ENCODE measurements at places on chromosomes 5 and 9. TPM values are rescaled to one million over a fixed set of nuclear protein-coding genes. Genes with fewer than 3 reads are reported as not detected.

GRCh38 chr5:125501396-125501795 is 755.0 kb upstream of the ZNF608 start:
- no peak for DNase-seq

GRCh38 chr5:103498800-103499551 is 63.6 kb downstream of the NUDT12 start:
- DNase-seq: no peak

Gene NDST1
- 34.7 TPM for total RNA-seq

DNA sequence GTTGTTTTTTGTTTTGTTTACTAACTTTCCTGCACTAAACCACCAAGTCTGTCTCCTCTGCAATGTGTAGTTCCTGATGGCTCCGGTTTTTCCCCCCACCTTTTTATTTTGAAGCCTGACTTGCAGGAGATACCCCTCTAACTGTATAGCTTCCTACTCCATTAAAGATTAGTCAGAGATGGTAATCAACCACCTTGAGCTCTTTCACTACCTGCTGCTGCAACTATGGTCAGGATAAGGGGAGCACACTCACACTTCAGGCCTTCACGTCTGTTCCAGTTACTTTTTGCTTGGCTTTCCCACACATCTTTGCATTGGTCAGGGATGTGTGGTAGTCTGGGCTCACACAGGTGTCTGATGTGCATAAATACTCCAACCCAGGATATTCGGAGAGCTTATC is 63.4 kb downstream of the NR6A1 start:
- DNase-seq: no peak

DNA sequence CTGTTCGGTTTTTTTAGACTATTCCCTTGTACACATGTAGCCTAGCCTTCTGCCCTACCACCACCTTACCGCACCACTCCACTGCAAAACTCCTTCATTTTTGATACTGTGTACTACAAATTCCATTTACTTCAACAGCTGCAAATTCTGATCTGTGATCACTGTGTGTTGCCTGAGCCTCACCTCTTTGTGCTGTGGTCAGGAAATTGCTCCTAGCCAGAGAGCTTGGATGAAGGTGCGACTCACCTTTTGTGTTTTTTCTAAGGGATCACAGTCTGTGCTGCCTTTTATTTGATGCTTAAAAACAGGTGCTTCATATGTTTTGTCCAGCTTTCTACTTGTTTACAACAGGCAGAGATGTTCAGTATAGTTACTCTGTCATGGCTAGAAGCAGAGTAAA is 31.5 kb downstream of the CSNK1G3 start:
- DNase-seq: no peak

GRCh38 chr9:76654051-76654461 is 110.2 kb upstream of the PCA3 start:
- no peak for DNase-seq

Gene TCF7
- total RNA-seq: 4.1 TPM

- DNase-seq: no peak
These were observed 125.4 kb downstream of the ATPSCKMT start for GRCh38 chr5:10124287-10124686.

DNA sequence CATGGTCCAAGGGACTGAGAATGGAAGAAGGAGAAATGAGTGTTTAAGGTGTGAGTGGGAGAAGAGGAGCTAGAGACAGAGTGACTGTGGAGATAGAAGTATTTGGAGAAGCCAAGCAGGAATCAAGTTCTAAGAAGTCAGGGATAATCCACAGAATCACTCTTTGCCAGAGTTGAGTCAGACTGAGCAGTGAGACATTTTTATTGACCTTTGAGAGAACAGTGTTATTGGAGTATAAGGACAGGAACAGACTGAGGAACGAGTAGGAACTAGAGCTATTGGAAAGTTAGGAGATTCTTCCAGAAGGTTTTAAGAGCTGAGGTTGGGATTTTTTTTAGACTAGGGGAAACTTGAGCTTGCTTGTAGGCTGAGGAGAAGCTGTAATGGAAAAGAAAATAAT is 37.2 kb downstream of the RCL1 start:
- no peak for DNase-seq

- DNase-seq: no peak
These were observed 387.9 kb downstream of the RAB3C start for GRCh38 chr5:58970766-58971165.

DNA sequence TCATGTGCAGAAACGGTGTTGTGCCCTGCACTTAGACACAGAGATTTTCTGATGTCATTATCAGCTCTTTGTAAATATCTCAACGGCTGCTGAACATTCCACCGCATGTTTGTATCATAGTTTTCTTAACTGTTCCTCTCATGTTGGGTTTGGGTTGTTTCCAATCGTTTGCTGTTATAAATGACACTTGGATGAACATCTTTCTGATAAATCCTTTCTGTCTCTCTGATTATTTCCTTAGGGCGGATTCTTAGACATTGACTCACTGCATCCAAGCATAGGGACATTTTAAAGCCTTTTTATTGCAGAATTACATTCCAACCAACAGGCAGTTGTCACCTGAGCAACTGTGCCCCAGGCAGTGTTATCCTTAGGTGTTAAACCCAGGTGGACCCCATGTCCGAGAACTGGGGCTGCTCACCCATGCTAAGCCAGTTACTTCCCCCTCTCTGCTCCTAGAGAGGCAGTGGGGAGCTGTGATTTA is 28.5 kb downstream of the COL5A1 start:
- peak; percentile 85 for DNase-seq

Gene ADGRV1
- total RNA-seq: 10.6 TPM

- no peak for DNase-seq
These were observed 10.4 kb downstream of the MARCHF3 start for GRCh38 chr5:127019928-127020327.

DNA sequence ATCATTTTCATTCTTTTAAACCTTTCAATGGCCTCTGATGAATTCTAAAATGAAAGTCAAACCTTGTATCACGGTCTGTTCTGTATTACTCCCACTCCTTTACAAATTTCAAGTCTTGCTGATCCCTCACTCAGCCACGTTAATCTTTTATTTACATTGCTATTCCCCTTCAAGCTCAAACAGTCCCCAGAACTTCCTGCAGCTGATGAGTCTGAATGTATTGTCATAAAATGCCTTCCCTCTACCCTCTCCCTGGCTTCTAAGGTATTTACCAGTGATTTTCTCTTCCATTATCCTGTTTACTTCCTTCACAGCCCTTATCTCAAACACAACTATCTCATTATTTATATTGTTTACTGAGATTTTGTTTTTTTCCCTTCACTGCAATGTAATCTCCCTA is 562.3 kb upstream of the C9orf72 start:
- no peak for DNase-seq
